ENCODE measurements at places on chromosomes 5 and 9.

GRCh38 chr5:116795189-116795588 lies 220.6 kb upstream of the SEMA6A start:
- DNase-seq, result no peak

DNA sequence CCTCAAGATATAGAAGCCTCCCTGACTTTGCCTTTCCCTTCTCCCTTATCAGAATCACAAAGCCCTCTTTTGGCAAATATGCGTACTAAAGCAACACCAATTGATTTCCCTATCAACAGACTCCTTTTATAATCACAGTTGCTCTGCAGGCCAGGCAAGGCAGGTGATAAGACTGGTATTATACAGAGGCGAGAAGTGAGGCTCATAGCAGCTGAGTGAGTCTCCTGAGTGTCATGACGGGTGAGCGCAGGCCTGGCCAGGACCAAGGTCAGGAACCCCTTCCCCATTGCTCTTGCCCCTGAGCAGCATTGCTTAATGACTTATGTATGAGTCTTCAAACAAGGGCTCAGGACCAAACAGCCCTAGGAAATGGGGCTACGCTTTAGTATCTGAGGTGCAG lies 70.8 kb downstream of the FBXO38 start:
- no peak for DNase-seq

DNA sequence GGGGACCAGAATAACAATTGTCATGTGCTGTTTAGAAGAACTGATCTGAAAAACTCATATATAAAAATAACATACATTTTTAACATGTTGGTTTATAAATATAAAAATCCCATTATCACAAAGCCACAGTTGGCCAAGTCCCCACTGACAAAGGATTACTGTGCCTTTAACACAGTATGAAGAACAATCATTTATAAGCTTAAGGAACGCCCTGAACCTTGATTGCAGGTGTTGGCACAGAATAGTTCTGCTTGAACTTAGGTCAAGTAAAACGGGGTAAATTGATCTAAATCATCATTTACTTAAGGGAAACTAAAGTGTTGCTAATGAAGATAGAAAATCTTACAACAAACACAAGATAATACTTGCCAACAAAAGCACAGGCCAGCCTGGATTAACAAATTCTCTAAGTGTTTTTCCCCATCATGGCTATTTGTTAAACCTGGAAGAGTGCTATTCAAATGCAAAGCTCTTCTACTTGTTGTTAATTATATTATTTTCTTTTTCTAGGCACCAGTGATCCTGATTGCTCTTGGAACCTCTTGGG lies 46.1 kb downstream of the ASTN2 start:
- DNase-seq, result no peak

DNA sequence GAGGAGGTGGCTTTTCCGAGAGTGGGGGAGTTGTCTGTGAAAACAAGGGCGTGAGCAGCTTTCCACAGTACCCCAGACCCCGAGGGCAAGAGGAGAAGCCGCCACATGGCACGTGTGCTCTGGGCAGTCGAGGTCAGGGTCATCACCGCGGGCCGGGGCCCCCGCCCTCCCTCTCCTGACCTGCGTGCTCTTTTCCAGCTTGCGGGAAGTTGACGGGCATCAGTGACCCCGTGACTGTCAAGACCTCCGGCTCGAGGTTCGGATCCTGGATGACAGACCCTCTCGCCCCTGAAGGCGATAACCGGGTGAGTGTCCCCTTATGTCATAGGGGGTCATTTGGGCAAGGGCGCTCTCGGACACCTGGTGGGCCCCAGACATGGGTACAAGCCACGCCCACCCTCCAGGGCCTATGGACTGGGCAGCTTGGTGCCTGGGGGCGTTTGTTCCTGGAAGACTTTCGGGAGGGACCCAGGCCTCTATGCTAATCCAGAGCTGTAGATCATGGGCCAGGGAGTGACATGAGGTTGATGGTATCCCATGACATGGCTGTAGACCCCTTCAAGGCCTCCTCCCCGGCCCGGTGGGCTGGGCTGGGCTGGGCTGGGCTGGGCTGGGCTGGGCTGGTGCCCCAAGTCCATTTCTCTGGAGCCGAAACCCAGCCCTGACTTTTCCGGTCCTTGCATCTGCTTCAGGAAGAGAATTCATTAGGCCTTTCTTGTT lies 19.2 kb downstream of the OLFM1 start:
- DNase-seq, result no peak

DNA sequence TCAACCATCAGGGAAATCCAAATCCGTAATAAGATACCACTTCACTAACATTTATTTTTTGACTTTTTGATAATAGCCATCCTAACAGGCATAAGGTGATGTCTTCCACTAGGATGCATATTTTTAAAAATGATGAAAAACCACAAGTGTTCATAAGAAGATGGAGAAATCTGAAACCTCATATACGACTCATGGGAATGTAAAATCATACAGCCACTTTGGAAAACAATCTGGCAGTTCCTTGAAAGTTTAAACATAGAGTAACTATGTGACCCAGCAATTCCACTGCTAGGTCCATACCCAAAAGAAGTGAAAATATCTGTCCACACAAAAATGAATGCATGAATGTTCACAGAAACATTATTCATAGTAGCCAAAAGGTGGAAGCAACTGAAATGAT lies 431.0 kb downstream of the ENC1 start:
- DNase-seq, result no peak

DNA sequence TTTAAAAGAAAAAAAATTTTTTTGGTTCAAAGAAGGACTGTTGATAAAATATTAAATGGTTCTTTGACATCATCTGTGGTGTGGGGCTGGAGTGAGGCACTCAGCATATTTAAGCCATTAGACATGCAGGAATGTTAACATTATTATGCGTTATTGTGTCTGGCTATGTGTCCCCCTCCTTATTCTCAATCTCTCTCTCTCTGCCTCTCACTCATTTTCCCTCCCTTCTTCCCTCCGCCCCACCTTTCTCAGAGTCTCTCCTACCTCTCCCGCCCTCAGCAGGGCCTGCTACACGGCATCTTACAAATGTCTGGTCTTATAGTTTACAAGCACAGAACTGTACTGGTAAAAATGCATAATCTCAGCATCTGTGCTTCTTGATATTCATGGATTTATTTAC lies 287.8 kb upstream of the TMEM161B start:
- no peak for DNase-seq

GRCh38 chr9:117354244-117354847 lies 60.5 kb downstream of the ASTN2 start:
- peak; percentile 23 for DNase-seq

GRCh38 chr9:103649086-103649485 lies 445.0 kb upstream of the SMC2 start:
- no peak for DNase-seq

- no peak for DNase-seq
Measured at GRCh38 chr5:116478491-116478890, 96.1 kb downstream of the SEMA6A start.

DNA sequence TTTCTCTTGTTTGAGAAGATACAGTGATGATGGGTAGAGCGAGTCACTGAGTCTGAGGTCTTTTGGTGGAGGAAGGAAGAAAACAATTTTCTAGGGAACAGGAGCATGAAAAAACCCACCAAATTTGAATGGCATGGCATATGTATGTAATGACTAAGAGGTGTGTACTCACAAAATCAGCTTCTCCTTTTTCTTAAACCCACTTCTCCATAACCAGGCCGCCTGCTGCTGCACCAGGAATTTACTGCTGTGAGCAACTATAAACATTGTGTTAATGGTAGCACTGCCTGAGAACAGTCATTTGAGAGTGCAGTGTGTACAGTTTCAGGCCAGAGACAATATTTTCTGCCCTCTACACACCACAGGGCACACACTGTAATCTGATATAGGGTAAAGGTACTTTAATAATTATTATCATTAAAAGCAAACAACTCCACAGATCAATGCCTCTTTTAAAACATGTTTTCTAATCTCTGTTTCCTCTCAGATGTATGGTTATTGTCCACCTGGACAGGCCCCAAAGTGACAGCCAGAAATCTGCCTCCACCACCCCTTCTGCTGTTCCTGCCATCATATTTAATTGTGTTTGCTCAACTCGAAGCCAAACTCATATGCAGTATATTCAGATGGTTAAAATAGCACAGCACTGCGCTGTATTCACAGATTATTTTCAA lies 241.6 kb downstream of the KIAA0825 start:
- no peak for DNase-seq

DNA sequence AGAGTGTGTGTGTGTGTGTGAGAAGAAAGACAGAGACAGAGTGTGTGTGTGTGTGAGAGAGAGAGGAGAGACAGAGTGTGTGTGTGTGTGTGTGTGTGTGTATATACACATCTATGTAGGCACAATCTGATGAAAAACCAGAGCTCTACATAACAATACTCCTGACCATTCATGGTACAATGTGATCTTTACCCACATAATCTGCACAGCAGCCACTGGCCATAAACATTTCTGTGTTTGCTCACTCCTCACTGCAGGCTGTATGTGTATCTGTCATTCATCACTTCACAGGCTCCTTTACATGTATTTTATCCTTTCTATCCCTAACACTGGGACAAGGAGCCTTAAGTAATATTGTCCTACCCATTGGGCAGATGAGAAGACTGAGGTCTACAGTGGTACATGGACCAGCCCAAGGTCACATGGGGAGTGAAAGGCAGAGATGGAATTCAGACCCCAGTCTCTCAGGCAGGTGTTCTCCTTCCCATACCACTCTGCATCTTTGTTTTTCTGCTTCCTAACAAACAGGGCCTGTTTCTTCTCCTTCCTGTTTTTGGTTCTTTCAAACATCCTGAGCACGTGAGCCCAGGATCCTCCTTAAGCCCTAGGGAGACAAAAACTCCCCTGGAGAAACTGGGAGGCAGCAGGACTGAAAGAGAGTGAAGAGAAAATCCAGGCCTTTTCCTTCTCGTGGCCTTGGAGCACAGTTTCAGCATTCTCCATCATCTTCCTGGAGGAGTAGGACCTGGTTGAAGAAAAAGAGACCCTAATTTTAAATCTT lies 201.7 kb upstream of the MSX2 start:
- DNase-seq, result no peak

GRCh38 chr5:174555726-174556125 lies 168.7 kb upstream of the MSX2 start:
- DNase-seq, result no peak

- no peak for DNase-seq
Measured at GRCh38 chr9:121975801-121976277, 117.3 kb downstream of the TTLL11 start.

DNA sequence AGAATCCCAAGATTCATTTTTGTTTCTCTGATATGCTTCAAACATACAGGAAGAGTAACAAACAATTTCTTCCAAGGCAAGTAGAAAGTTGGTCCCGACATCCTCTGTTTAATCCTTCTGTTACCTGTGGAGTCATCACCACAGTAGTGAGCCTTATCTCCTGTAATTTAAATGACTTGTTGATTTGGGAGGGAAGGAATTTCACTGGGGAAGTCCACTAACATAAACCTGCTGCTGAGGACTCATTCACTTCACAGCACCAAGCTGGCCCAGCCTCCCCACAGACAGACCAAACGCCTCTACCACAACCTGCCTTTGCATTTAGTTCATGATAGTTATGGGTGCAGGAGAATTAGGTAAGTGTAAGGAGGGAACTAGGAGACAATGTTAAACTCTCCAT lies 63.2 kb downstream of the PRKACG start:
- no peak for DNase-seq

GRCh38 chr5:78829811-78830527 lies 155.1 kb downstream of the ARSB start:
- DNase-seq, result peak; percentile 12

DNA sequence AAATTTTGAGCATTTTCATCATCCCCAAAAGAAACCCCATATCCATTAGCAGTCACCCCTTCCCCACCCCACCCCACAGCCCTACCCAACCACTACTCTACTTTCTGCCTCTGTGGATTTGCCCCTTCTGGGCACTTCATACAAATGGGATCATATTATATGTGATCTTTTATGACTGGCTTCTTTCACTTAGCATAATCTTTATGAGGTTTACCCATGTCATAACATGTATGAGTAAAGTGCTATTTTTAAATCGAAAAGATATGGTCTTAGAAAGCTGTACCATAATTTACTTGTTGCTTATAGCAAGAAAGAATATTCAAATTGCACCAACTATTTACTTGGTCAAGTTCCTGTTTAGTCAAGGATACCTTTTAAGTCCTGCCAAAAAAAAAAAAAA lies 12.7 kb downstream of the ELP1 start:
- no peak for DNase-seq

- DNase-seq, result no peak
Measured at GRCh38 chr5:62569470-62569869, 9.1 kb upstream of the LRRC70 start.

DNA sequence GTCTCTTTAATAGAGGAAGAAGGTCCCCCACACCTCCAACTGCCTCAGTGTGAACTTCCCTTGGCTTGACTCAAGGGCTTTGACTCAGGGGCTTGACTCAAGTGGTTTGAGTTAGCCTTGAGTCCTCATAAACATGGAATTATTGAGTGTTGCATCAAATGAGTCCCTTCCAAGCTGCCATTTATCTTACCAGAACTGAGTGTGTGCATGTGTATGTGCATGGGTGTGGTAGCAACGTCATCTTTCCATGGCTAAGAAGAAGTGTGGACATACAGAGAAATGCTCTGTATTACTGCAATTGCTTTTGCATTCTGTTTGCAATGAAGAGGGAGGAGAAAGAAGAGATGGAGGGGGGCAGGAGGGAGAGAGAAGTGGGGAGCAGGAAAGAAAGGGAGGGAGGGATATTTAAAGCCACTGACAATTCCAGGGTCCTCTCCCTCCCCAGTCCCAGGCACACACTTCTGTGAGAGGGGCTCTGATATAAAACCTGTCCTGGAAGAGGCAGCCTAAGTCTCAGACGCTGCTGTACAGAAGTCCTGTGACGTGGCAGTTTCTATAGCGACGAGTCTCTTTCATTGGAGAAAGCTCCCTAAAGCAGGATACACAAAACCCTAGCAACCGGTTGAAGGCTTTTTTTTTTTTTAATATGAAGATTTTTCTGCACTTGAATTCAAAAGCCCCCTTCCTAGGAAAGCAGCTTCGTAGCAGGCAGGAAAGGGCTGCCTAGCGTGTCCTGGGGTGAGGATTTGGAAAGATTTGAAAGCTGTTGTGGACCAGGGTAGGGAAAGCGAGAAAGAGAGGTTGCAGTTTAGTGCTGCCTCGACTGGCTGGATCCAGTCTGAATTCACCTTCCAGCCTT lies 93.3 kb upstream of the MAP1B start:
- no peak for DNase-seq

- no peak for DNase-seq
Measured at GRCh38 chr5:79689541-79690466, at the start of gene CMYA5. Gene CMYA5, plus strand, starts transcription at chr5:79689836. Its CDS starts 72 bp downstream, at chr5:79689908.

DNA sequence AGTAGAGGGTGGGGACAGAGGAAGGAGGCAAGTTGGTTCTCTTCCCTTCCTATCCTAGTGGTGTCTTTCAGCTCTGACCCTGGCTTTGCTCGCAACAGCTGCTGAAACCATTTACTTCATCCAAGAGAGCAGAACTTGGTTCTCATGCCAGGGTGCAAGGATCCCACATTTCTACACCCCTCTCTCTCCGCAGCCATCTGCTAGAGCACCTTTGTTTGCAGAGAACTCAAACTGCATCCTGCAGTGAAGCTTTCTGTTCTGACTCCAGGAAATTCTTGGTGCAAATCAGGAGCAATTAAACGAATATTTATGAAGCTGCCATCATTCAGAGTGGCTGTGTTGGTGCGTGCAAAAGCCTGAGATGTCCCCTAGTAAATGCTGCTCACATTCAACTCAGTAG lies 31.9 kb downstream of the NEUROG1 start:
- no peak for DNase-seq

GRCh38 chr9:86706391-86706790 lies 240.9 kb downstream of the GAS1 start:
- no peak for DNase-seq

GRCh38 chr5:91384671-91385430 lies 1.7 kb upstream of the ARRDC3 start:
- DNase-seq, result peak; percentile 84

GRCh38 chr9:109604781-109605180 lies 106.7 kb upstream of the PTPN3 start:
- no peak for DNase-seq

Data from NCI-H446 treated with DMSO at 0.1 percent for 48 hours (cell line).